ENCODE measurements at places on chromosomes 6 and 20.

GRCh38 chr20:15317546-15318232 is 980.3 kb upstream of the FLRT3 start:
- no peak for DNase-seq

- peak; percentile 21 for DNase-seq
Measured at GRCh38 chr6:72709431-72709830, 87.6 kb downstream of the KCNQ5 start.

DNA sequence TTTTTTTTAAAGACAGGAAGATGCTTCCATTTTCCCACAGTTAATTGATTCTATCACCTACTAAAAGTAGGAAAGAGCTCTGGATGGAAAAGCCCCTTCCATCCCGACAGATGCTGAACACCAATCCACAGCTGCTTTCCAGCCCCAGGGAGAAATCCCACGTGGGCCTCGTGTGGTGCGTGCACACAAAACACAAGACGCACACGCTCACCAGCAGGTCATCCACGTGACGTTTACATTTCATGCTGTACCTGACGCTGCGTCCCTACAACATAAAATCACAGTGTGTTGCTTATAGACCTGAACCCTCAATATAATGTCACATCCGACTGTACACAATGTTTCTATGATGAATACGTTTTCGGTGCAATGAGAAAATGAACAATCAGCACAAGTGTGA is 50.2 kb upstream of the DACT2 start:
- no peak for DNase-seq

GRCh38 chr20:48815537-48815936 is 12.3 kb downstream of the PREX1 start:
- no peak for DNase-seq

DNA sequence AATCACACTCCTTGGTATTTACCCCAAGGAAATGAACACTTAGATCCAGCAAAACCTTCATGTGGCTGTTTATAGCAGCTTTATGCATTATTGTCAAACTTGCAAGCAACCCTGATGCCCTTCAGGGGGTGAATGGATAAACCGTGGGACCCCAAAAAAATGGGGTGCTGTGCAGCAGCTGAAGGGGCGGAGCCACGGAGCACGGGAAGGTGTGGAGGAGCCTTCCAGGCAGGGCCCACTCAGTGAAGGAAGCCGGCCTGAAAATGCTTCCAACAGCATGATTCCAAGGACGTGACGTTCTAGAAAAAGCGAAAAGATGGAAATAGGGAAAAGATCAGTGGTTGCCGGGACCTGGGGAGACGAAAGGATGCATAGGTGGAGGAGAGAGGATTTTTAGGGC is 25.6 kb upstream of the FRMD1 start:
- no peak for DNase-seq

GRCh38 chr20:39911497-39911896 is 777.5 kb downstream of the MAFB start:
- no peak for DNase-seq

- no peak for DNase-seq
Measured at GRCh38 chr6:137571854-137572253, 77.7 kb upstream of the OLIG3 start.

DNA sequence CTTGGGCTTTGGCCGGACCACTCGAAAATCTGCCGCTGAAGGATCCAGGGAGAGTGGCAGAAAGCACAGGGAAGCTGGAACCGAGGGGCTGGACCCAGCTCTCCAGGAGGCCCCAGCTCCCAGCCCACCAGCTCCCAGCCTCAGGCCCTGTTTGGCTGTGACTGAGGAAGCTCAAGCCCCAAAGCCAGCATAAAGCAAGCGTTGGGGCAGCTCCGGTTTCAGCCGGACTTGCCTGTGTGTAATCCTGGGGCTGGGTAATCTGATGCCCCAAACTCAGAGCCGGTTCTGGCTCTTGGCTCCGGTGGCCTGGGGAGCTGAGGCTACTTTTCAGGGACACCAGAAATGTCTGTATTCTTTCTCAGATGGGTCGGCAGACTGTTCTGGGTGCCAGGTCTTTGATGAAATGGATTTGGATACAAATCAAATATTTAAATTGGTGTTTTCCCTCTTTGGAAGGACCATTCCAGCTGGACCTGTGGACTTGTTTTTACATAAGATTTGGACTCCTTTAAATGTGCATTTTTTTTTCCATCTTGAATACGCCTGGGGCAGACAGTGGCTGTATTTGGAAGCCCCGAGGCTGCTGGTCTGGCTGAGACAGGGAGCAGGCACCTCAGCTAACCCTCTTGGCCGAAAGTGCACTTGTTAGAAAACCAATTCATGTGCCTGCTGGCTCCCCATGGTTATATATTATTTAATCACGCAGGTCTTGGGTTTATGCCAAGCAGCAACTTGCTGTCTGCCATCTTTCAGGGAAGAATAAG is 29.7 kb downstream of the RPP40 start:
- no peak for DNase-seq

- DNase-seq = no peak
Measured at GRCh38 chr6:28251661-28252008, 434 bp downstream of the ZKSCAN4 start.

- DNase-seq = no peak
Measured at GRCh38 chr20:60233018-60233630, 274.9 kb downstream of the CDH26 start.

DNA sequence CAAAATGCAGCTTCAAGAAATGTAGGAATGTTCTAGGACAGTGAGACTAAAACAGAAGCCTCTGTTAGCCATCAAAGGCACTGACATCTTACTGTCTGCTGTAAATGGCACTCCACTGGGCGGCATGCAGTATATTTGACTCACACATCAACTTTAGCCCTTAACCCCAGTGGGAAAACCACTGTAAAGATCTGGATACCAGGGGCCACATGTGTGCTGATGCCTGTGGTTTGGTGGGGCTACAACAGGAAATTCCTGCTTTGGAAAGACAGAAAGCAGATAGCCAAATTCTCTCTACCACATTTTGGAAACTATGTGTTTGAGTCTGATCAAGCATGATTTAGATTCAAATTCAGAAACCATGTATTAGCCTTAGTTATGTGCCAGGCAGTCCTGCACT is 4.3 kb downstream of the PFDN4 start:
- DNase-seq = no peak

All from AG04449 (cell line).